Right atrium auricular region (tissue), 2 donors: ENCODE measurements at places on chromosomes 6 and 20. TPM values are rescaled to one million over a fixed set of nuclear protein-coding genes. Genes with fewer than 3 reads are reported as not detected.
A peak's percentile ranks its signal among the peaks of the same experiment; 100 is the strongest.

Gene BAK1
- total RNA-seq = 8.6 TPM

- no peaks in the 10 kb centered on the region for H3K4me1 ChIP-seq
- H3K4me3 ChIP-seq = no peak overlapping the region
- H3K36me3 ChIP-seq = no peaks in the 10 kb centered on the region
- DNase-seq = no peak
- no peak overlapping the region for H3K27ac ChIP-seq
- no peaks in the 10 kb centered on the region for H3K27me3 ChIP-seq
Observed at GRCh38 chr6:31577579-31577966, 2.2 kb downstream of the TNF start.

GRCh38 chr20:58372806-58373205 lies 16.2 kb upstream of the VAPB start:
- no peak for DNase-seq
- no peak overlapping the region for H3K27ac ChIP-seq
- no peaks in the 10 kb centered on the region for H3K4me1 ChIP-seq
- H3K27me3 ChIP-seq = no peaks in the 10 kb centered on the region
- H3K4me3 ChIP-seq = no peak overlapping the region
- H3K36me3 ChIP-seq = no peaks in the 10 kb centered on the region

Gene ARHGAP18
- 7.1 TPM for total RNA-seq

- H3K4me1 ChIP-seq = no peaks in the 10 kb centered on the region
- H3K27ac ChIP-seq = no peak overlapping the region
- no peak overlapping the region for H3K4me3 ChIP-seq
- DNase-seq = no peak
- no peaks in the 10 kb centered on the region for H3K27me3 ChIP-seq
Observed at GRCh38 chr6:153117986-153118879, 12.8 kb downstream of the RGS17 start.

DNA sequence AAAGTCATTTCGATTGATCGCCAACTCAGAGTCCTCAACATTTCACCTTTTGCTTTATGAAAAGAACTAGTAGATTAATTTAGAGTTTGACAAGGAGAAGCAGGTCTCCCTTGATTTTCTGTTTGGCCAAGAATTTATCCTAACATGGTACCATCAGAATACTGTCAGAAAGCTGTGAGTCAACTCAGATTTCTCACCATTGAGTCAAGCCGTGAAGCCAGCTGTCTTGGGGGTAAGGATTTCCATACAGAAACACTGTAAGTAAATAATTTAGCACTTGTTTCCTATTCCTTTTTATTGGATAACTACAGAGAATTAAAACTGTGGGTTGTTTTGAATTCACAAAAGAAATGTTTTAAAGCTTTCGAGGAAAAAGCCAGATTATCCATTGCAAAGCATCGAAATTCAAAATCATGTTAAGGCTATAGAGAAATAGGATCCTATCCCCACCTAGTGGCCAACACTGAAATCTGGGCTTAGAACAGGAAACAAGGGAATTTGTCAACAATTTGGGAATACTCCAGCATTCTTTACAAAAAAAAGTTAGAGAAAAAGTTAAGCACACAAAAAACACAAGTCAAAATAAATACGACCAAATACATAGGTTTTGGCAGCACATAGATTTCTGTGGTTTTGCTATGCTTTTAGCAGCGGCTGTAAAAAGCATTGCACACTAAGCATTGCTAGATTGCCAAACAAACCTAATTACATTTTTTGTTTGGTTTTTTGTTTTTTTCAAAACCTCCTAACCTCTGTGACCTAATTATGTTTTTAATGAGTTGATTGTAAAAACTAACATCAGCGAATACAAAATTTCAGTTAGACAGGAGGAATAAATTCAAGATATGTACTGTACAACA lies 44.2 kb downstream of the COL11A2 start:
- no peaks in the 10 kb centered on the region for H3K36me3 ChIP-seq
- DNase-seq = no peak
- no peak overlapping the region for H3K4me3 ChIP-seq
- no peaks in the 10 kb centered on the region for H3K27me3 ChIP-seq
- no peaks in the 10 kb centered on the region for H3K4me1 ChIP-seq
- H3K27ac ChIP-seq = no peak overlapping the region

DNA sequence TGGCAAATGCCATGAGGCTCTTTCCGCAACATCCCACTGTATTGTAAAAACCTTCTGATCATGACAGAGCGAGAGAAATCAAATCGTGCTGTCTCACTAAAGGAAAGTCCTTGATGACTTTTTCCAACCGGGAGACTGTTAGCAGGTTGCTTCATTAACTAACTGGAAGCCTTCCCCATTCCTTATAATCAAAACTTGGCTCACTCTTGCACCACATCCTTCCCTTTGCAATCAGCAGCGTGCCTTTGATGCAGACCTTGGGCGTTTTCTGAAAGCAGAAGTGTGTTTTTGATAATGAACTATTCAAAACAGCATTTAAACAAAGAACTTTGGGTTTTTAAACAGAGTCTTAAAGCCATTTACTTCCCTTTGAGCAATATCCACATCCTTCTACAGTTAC lies 96.2 kb upstream of the CNR1 start:
- H3K27me3 ChIP-seq = no peaks in the 10 kb centered on the region
- no peaks in the 10 kb centered on the region for H3K36me3 ChIP-seq
- H3K27ac ChIP-seq = no peak overlapping the region

- H3K36me3 ChIP-seq = peaks cover 41% of the 10 kb centered on the region
- no peak overlapping the region for H3K27ac ChIP-seq
- no peak overlapping the region for H3K4me3 ChIP-seq
- no peak for DNase-seq
Observed at GRCh38 chr6:129497481-129498441, 212.2 kb downstream of the ARHGAP18 start.

GRCh38 chr6:23446469-23446967 lies 679.5 kb upstream of the NRSN1 start:
- H3K27me3 ChIP-seq = no peaks in the 10 kb centered on the region
- no peaks in the 10 kb centered on the region for H3K4me1 ChIP-seq
- H3K27ac ChIP-seq = no peak overlapping the region

GRCh38 chr20:43941476-43942200 lies 27.0 kb downstream of the TOX2 start:
- peaks cover 23% of the 10 kb centered on the region for H3K4me1 ChIP-seq
- no peak for DNase-seq
- H3K27ac ChIP-seq = no peak overlapping the region
- H3K27me3 ChIP-seq = no peaks in the 10 kb centered on the region

Gene TNF
- total RNA-seq = not detected

Gene C20orf144
- total RNA-seq = not detected

Gene HLA-DPB1
- 76.7 TPM for total RNA-seq

Gene EYA4
- total RNA-seq = 16.2 TPM

GRCh38 chr6:166949528-166950442 lies 6.6 kb downstream of the RNASET2 start:
- no peak for DNase-seq
- no peaks in the 10 kb centered on the region for H3K4me1 ChIP-seq
- peak overlapping the region; percentile 55 for H3K27ac ChIP-seq
- H3K36me3 ChIP-seq = peaks cover 13% of the 10 kb centered on the region

DNA sequence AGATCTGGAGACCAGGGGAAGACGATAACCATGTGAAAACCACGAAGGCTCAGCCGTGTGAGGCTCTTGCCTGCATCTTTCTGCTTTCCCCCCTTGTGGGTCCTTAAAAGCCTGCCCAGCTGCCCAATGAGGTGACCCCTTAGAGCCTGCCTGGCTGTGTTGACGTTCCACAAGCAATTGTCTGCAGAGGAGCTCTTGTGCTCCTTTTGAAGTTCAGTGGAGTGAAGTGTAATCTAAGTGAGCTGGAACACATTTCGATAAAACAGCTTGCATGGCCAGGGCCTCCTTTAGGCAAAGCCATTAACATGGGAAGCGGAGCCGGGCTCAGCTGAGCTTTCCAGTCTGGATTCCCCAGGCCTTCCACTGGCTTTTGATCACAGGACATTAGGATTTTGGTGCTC lies 27.3 kb upstream of the TCP11 start:
- no peak for DNase-seq
- H3K36me3 ChIP-seq = no peaks in the 10 kb centered on the region
- no peak overlapping the region for H3K27ac ChIP-seq
- no peak overlapping the region for H3K4me3 ChIP-seq

Gene TPBG
- 7.4 TPM for total RNA-seq

- H3K27me3 ChIP-seq = no peaks in the 10 kb centered on the region
- no peaks in the 10 kb centered on the region for H3K36me3 ChIP-seq
- H3K4me1 ChIP-seq = peaks cover 6% of the 10 kb centered on the region
- H3K27ac ChIP-seq = no peak overlapping the region
- DNase-seq = no peak
- H3K4me3 ChIP-seq = no peak overlapping the region
Observed at GRCh38 chr20:7500231-7500663, 440.0 kb downstream of the HAO1 start.

DNA sequence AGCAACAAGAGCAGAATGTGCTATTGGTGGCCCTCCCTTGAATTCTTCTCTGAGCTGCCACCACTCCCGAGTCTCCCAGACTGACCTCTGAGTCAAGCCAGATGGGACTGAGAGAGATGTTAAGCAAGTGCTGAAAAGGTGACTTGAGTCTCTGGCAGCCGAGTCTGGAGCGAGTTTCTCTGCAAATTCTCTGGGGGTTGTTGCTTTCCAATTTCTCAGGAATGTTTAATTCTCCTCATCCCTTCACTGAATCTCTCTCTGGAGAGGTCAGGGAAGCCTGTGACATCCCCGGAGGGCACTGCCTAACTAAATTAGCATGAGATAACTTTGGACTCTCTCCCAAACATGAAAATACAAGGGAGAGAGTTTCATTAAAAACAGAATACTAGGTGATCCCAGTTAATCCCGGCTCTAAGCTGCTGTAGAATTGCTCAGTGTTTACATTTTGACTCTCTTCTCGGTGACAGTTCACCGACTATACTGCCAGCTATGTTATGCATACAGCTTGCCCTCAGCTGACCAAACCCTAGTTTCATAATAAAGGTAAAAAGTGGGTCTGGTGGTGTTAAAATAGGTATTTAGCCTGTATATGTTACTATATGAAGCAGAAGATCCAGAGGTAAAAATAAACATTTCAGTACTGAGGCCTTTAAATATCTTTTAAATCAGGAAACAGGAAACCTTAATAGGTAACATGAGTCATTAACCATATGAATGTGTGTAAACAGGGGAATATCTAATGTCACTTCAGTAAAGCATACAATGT lies 157.9 kb downstream of the FOXC1 start:
- no peak overlapping the region for H3K4me3 ChIP-seq
- H3K36me3 ChIP-seq = no peaks in the 10 kb centered on the region
- H3K27ac ChIP-seq = no peak overlapping the region
- no peaks in the 10 kb centered on the region for H3K27me3 ChIP-seq
- no peaks in the 10 kb centered on the region for H3K4me1 ChIP-seq

Gene FAM135A
- total RNA-seq = 19.5 TPM

Gene DZANK1
- 0.83 TPM for total RNA-seq

DNA sequence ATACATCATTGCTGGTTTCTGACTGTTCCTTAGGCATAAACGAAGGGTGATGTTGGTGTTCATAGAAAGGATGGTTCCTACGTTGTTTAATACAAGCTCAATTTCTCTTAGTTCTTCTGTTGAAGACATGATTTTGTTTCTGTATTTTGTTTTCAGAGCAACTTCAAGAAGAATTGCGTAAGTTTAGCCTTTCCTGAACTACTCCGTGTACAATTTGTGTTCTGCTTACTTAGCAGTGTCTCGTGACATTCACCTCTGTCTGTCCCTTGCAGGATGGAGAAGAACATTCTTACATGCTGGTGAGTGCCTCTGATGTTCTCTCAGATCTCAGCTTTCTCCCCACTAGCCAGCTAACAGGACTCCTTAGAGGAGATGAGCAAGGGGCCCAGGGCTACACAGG lies 7.6 kb downstream of the BTN2A2 start:
- no peak overlapping the region for H3K4me3 ChIP-seq
- H3K27me3 ChIP-seq = no peaks in the 10 kb centered on the region
- no peaks in the 10 kb centered on the region for H3K4me1 ChIP-seq

- H3K4me3 ChIP-seq = no peak overlapping the region
- H3K27me3 ChIP-seq = no peaks in the 10 kb centered on the region
- peaks cover 18% of the 10 kb centered on the region for H3K36me3 ChIP-seq
- H3K4me1 ChIP-seq = no peaks in the 10 kb centered on the region
- peak overlapping the region; percentile 94 for H3K27ac ChIP-seq
- no peak for DNase-seq
Observed at GRCh38 chr20:31675828-31676608, 38.3 kb downstream of the COX4I2 start.

- no peaks in the 10 kb centered on the region for H3K4me1 ChIP-seq
- no peak overlapping the region for H3K27ac ChIP-seq
- H3K4me3 ChIP-seq = no peak overlapping the region
- H3K36me3 ChIP-seq = no peaks in the 10 kb centered on the region
Observed at GRCh38 chr6:156842598-156843250, 65.5 kb downstream of the ARID1B start.

GRCh38 chr6:6390849-6391602 lies 70.6 kb upstream of the F13A1 start:
- no peak overlapping the region for H3K4me3 ChIP-seq
- H3K4me1 ChIP-seq = no peaks in the 10 kb centered on the region
- no peak overlapping the region for H3K27ac ChIP-seq
- H3K36me3 ChIP-seq = no peaks in the 10 kb centered on the region
- no peaks in the 10 kb centered on the region for H3K27me3 ChIP-seq

DNA sequence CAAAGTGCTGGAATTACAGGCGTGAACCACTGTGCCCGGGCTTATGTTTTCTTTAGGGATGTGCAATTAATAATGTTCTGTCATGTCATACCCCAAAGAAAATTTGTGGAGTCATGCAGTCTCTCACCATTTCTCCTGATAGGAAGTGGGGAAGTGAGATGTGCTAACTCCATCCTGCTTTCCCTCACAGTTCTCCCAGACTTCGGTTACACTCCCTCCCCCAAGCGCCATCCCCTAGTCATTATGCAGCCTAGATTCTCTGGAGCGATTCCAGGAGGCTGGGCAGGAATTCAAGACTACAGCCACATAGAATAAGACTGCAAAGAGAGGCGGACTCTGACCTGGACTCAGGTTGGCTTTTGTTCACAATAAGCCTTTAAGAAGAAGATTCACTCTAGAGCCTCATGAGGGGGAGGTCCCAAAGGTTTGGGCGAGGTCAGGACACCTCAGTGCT lies 271.4 kb downstream of the ALDH8A1 start:
- no peak overlapping the region for H3K27ac ChIP-seq
- peaks cover 8% of the 10 kb centered on the region for H3K4me1 ChIP-seq

Gene FOXS1
- 4.2 TPM for total RNA-seq

Gene C20orf204
- 0.35 TPM for total RNA-seq

Gene IL22RA2
- not detected for total RNA-seq

GRCh38 chr20:52578559-52578958 lies 387.0 kb upstream of the ZFP64 start:
- no peak overlapping the region for H3K4me3 ChIP-seq
- DNase-seq = no peak
- H3K27ac ChIP-seq = no peak overlapping the region

Gene LINC00237
- total RNA-seq = not detected

Gene CST2
- total RNA-seq = not detected

DNA sequence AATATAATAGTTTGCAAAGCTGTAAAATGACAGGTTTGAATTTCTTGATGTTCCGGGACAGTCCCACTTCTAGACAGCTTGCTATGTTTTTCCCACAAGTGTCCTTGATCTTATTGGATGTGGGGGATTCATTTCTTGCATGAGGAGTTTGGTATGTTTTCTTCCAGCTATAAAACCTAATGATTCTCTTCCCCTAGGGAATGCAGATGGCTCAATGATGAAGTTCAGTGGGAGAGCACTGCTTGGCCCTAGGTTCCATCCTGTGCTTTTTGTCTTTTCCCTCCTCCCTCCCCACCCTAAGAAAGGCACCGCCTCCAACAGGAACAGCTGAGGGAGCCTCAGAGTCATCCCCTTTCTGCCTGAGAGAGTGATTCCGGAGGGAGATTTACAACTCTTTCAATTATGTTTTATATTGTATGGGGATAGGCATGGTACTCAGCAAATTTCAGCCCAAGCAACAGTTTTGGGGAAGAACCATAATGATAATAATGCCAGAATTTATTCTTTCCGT lies 149.2 kb downstream of the PHACTR1 start:
- no peaks in the 10 kb centered on the region for H3K36me3 ChIP-seq
- no peaks in the 10 kb centered on the region for H3K4me1 ChIP-seq
- H3K27ac ChIP-seq = no peak overlapping the region
- H3K27me3 ChIP-seq = no peaks in the 10 kb centered on the region
- no peak overlapping the region for H3K4me3 ChIP-seq
